GM18507 (cell line): ENCODE measurements at places on chromosomes 11 and 22.

DNA sequence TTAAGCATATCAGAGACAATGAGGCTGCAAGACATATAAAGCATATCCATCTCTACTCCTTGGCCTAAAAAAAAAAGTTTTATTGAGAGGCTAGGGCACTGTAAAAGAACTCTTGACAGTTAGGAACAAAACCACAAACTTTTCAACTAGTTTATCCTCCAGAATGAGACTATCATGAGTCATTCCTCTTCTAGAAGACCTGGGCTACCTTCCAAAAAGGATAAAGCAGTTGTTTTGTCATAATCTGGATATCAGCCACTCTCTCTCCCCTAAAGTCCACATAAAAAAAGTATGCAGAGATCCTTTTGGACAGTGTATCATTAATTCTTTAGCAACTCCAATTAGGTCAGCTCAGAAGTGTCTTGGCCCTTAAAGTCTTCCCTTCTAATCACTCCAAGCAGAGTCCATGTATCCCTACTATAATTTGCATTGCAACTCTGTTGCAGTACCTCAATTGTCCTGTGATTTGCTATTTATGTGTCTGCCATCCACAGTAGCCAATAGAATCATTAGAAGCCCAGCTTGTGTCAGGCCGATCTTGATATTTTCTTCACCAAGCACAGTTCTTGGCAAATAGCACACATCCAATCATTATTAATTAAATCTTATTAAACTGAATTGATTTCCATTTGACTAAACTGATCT, 10.4 kb downstream of the OR51T1 start:
- no peak for DNase-seq

DNA sequence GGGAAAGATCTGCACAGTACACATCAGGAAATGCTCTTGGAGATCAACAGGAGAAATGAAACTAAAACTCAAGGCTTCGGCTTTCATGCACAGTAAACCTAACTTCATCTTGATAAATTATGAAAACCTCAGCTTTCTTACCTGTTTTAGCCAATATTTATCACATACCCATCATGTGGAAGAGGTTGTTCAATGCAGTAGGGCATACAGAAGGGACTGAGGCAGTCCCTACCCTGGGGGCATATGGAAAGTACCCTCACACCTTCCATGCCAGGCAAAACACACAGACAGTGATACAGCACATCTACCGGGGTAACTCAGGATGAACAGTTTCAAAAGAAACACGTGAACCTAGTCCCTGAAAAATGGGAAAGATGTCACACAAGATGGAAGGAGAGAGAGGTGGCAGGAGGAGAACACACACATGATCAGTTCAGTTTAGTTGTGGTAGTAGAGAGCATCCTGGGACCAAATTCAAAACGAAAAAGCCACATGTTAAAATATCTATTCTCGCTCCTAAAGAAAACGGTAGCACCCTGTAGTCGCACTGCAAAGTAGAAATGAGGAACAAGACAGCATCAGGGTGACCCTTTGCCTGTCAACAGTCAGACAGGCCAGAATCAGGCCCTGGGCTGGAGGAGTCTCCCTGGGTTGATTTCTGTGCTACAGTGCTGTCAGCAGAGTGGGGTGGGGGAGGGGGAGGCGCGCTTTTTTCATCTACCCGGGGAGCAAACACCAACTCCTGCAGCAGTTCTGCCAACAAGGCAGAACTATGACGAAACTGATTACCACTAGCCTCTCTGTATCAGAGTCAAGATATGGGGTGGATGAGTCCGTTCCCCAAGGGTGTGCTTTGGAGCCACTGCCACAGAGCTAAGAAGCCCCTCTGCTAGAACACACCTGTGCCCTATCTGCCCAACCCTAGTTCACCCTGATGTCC, 1.3 kb downstream of the HIRA start:
- DNase-seq: no peak

DNA sequence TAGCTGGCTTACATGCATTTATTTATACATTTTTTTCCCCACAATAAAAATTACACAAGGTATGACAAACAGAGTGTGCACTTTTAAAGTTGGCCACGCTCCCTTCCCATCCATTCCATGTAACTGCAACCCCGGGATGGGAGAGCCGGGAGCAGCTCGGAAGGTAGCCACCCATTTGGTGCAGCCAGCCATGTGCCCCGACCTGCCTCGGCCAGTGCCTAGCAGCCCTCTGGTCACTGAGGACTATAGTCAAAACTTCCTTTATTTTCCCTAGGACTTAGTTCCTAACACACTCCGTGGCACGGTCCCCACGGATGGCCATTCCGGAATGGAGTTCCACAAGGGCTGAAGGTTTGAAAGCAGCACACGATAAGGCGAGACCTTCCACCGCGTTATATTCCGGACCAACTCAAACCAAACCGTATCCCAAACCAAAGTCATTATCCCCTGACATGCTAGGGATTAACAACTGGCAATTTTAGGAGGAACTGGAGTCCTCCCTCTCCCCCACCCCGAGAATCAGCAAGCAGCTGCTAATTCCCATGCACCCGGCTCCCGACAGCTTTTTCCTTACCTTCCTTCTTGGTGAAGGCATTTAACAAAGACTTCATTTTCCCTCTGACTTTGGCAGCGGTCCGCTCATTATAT, 426.4 kb downstream of the SHANK2 start:
- DNase-seq: no peak

DNA sequence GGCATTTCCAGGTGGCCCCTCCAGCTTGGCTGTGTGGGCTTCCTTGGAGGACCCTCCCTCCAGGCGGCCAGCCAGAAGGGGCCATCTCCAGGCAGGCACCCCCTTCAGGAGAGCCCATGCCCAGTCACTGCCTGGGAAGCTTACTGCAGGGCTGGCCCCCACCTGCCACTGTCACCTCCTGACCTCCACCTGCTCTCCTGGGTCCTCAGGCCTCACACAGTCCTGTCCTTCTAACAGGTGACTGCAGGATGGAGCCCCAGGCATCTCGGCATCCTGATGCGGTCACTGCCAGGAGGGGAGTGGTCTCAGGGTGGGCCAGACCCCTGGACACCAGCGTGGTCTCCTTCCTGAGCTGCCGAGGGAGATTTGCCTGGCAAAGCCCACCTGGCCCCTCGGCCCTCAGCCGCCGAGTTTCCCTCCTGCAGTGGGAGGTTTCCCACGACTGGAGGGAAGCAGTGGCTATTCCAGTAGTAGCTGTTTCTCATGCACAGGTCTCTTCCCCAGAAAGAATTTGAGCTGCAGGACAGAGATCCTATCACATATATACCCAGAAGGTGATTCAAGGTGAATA, 13.0 kb downstream of the TBX1 start:
- DNase-seq: no peak

DNA sequence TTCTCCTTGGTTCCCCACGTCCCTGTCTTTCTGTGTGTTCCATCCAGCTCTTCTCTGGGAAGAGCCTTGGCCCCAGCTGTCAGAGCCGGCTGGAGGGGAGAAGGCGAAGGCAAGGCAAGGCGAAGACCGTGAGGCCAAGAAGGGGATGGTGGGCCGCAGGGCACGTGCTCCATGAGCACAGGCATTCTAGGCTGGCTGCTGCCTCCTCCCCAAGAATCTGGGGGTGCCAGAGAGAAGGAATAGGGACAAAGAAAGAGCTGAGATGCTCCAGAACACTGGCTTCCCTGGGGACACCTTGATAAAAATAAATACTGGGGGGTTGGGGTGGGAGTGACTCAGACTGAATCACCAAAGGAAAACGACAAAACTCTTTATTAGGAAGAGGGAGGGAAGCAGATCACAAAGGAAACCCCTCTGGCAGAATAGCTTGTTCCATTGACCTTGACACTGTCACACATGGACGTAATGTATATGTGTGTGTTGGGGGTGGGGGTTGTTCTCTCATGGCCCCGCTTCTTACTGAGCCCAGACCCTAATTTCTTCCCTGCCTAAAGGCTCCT, 52.5 kb downstream of the NECTIN1 start:
- no peak for DNase-seq

- DNase-seq: peak; percentile 70
Observed at GRCh38 chr11:5684646-5685362, at the start of gene TRIM5. TRIM5 (minus strand) TSS chr11:5685074; CDS start chr11:5680177, 4,897 bp downstream.

GRCh38 chr11:25068451-25068850, 571.6 kb downstream of the LUZP2 start:
- no peak for DNase-seq

DNA sequence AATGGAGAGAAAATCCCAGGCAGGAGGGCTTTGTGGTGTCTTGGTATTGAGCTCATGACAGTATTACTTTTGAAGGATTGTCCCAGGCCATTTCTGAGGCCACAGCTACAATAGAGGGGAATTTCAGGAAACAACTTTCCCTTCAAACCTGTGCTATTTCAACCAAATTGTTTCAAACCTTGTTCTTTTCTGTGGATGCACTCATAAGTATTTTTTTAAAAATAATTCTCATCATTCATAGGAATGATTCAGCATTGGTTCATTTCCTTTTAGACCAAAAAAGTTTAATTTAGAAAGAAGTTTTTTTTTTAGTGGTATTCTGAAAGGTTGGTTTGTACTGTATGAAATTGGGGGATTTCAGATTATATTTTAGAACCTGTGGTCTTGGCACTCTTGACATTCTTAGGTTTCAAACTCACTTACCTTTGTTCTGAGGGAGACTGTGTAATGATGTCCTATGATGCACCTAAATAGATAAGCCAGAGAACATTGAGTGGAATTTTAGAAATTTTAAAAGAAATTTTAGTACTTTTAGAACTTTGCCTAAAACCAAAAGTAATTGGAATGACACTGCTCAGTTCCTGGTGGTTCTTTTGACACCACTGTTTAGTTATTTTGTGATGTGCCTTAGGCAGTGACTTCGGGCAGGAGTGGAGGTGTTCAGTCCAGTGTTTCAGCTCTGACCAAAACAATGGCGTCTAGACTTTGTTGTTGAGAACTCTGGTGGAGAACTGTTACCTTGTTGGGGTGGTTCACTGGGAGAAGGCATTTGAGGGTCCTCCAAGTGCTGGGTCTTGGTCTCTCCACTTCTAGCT, 12.2 kb downstream of the TEAD1 start:
- no peak for DNase-seq

DNA sequence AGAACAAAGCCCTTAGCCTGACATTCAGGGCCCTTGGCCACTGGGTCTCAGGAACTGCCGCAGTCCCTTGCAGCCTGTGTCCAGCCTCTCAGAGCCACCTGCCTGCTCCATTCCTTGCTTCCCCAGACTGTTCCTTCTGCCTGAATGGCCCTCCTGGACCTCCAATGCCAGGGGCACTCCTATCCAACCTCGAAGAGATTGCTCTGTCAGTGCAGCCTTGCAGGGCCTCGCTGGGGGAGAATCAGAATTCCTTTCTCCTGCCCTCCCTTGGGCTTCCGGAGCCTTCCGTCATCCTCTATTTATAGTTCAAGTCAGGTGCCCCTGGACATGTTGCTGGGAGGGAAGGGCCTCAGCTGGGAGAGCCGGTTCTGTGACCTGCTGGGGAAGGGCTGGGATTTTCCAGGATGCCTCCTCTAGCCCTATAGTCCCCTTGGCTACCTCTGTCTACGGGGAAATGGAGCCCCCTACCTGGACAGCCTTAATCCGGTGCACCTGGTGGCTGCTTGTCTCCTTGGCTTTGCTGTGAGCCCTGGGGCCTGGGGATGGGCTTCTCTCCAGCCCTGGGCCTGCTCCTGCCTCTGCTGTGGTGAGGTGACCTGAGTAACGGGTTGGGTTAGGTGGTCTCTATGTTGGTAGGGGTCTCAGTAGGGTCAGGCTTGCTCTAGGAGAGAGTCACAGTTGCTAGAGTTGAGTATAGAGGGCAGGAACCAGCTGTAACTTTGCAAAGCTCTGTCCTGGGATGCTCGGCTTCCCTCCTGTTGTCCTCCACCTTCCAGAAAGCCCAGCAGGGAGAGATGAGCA, 45.9 kb upstream of the SYT7 start:
- DNase-seq: no peak

DNA sequence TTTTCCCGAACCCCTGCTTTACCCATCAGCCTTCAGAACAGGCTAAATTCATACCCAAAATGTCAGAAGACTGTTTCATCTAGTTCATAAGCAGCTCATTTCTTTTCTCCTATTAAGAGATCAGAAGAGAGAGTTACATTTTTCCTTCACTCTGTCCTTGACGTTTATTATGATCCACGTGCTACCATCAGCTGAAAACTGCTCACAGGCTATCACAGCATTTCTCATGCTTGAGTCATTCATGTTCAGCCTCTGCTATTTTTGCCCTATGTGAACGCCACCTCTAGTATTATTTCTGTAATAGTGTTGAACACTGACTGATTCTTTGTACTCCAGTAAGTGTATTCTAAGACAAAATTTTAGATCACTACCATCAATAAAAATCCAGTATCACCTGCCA, 51.9 kb downstream of the SLC1A2 start:
- DNase-seq: no peak

- DNase-seq: no peak
Observed at GRCh38 chr11:121570453-121570852, 117.7 kb upstream of the SORL1-AS1 start.

- DNase-seq: no peak
Observed at GRCh38 chr11:72553706-72554105, 119.4 kb upstream of the CLPB start.

DNA sequence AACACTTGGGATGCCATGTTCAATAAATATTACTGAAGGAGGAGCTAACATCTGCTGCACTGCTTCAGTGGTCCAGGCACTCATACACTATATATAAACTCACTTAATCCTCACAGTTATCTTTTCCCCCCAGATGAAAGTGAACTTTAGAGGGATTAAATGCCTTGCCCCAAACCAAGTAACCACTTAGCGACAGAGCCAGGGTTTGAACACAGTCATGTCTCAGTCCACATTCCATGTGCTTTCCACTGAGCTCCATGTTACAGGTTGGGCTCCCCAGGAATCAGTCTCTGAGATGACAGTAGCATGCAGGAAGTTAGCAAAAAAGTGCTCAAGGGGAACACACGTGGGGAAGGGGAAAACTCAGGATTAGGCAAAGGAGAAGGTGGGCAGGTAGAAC, 59.3 kb downstream of the ENDOD1 start:
- no peak for DNase-seq

DNA sequence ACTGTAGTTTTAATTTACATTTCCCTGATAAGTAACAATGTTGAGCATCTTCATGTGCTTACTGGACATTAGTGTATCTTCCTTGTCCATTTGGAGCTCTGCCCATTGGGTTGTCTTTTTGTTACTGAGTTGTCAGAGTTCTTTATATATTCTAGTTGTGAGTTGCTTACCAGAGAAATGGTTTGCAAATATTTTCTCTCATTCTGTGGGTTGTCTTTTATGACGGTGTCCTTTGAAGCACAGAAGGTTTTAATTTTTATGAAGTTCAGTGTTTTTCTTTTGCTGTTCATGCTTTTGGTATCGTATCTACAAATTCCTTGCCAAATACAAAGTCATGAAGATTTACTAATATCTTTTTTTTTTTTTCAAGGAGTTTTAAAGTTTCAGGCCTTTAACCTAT, 42.4 kb downstream of the ZBTB44 start:
- DNase-seq: no peak
